ENCODE measurements at places on chromosomes 3 and 15. TPM values are rescaled to one million over a fixed set of nuclear protein-coding genes. Genes with fewer than 3 reads are reported as not detected.

Gene FILIP1L
- total RNA-seq, result 0.27 TPM

GRCh38 chr15:65836665-65837064 is 32.6 kb upstream of the RAB11A start:
- no peak for DNase-seq
- peaks cover 27% of the 10 kb centered on the region for H3K4me1 ChIP-seq
- H3K27me3 ChIP-seq, result no peaks in the 10 kb centered on the region
- peak overlapping the region; percentile 68 for H3K27ac ChIP-seq
- no peak overlapping the region for H3K4me3 ChIP-seq

DNA sequence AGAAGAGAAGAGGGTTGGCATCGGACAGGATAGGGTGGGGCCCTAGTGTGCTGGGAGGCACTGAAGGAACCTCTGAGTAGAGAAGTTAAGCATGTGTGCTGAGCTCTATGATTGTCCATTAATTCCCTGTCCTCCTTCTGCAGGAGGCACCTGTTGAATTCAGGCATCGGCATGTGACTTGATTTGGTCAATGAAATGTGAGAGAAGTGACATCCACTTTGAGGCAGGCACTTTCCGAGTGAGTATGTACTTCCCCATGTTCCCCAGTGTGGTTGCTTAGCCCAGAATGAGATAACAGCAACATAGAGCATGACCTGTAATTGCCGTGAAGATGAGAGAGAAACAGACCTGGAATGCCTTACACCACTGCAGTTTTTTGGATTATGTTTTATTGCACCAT is 224.8 kb downstream of the RPLP1 start:
- H3K36me3 ChIP-seq, result no peaks in the 10 kb centered on the region
- H3K4me1 ChIP-seq, result no peaks in the 10 kb centered on the region
- no peaks in the 10 kb centered on the region for H3K27me3 ChIP-seq

DNA sequence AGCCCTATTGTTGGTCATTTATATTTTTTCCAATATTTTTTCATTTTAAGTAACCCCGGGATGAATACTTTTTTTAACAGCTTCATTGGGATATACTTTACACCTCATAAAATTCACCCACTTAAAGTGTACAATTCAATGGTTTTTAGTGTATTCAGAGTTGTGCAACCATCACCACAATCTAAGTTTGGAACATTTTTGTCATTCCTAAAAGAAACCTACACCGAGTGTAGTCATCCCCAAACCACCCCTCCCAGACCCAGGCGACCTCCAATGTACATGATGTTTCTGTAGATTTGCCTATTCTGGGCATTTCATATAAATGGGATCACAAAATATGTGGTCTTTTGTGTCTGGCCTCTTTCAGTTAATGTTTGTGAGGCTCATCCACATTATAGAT is 118.3 kb upstream of the FRMD4B start:
- no peaks in the 10 kb centered on the region for H3K36me3 ChIP-seq
- H3K4me3 ChIP-seq, result no peak overlapping the region
- DNase-seq, result no peak

DNA sequence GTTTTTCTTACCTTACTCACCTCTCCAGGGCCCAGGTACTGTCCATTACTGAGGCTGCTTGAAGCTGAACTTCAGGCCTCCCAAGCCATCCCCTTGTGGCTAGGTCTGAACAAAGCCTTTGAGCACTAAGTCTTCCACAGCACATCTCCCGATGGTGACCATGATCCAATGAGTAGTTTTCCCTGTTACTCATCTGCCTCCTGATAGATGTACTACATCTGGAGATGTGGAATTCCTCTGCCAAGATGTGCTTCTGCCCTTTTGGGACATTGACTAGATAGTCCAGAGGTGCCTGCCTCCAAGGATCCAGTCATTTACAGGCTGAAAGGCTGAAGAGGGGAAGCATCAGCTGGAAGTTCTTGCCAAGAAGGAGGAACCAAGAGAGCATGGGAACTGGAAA is 28.9 kb upstream of the SLC35G2 start:
- H3K27ac ChIP-seq, result no peak overlapping the region
- H3K27me3 ChIP-seq, result no peaks in the 10 kb centered on the region
- no peaks in the 10 kb centered on the region for H3K4me1 ChIP-seq
- no peaks in the 10 kb centered on the region for H3K36me3 ChIP-seq

- H3K27ac ChIP-seq, result no peak overlapping the region
- H3K4me3 ChIP-seq, result no peak overlapping the region
- no peaks in the 10 kb centered on the region for H3K4me1 ChIP-seq
- H3K36me3 ChIP-seq, result no peaks in the 10 kb centered on the region
Measured at GRCh38 chr3:190210608-190211007, 89.9 kb upstream of the P3H2 start.

DNA sequence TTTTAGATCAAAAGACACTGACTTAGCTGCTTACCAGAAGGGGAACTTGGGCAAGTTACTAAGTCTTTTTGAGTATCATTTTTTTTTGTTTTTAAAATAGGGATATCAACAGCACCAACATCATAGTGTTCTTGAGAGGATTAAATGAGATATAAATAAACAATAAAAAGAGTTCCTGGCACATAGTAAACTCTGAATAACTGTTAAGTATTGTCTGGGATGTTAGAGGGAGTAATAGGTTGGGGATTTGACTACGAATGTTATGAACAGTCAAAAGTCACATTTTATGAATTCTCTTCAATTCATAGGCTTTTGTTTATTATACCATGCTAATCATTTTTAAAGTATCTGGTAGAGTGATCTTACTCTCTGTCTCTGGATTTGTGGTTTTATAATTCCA is 37.8 kb upstream of the FAH start:
- H3K27ac ChIP-seq, result no peak overlapping the region
- no peaks in the 10 kb centered on the region for H3K4me1 ChIP-seq
- no peaks in the 10 kb centered on the region for H3K27me3 ChIP-seq
- H3K4me3 ChIP-seq, result no peak overlapping the region
